Epithelial cell of alveolus of lung (primary cell): ENCODE measurements at places on chromosomes 1 and 21. TPM values are rescaled to one million over a fixed set of nuclear protein-coding genes. Genes with fewer than 3 reads are reported as not detected.

Gene PLEKHN1
- total RNA-seq, result 1.4 TPM in 1 of 2 replicates, not detected in the other

Gene OR2T3
- not detected in 2 replicates for total RNA-seq

Gene AMY1B
- not detected in 2 replicates for total RNA-seq

Gene CLCA1
- total RNA-seq, result not detected in 2 replicates

Gene DPT
- 0.24 and 0.78 TPM in 2 replicates for total RNA-seq

Gene ATP1A4
- total RNA-seq, result not detected in 2 replicates

Gene NLRP3
- 0.13 and 0.32 TPM in 2 replicates for total RNA-seq

Gene SPRR2F
- not detected in 2 replicates for total RNA-seq

Gene BTBD8
- total RNA-seq, result 3.9 and 4.9 TPM in 2 replicates

Gene BNIPL
- 0.13 and 2.3 TPM in 2 replicates for total RNA-seq

Gene SHE
- total RNA-seq, result 0.24 and 0.26 TPM in 2 replicates

Gene MRAP
- total RNA-seq, result not detected in 2 replicates

Gene USP48
- total RNA-seq, result 18.1 and 26.6 TPM in 2 replicates

Gene DCST1
- total RNA-seq, result not detected in 2 replicates

Gene S100A7
- total RNA-seq, result not detected in 2 replicates

Gene ANKRD65
- 3.1 and 4.1 TPM in 2 replicates for total RNA-seq

Gene ETV3
- total RNA-seq, result 12.5 and 16.8 TPM in 2 replicates

Gene CR1L
- not detected in 2 replicates for total RNA-seq

Gene NBPF8
- total RNA-seq, result 5.6 and 9.2 TPM in 2 replicates

Gene MAB21L3
- total RNA-seq, result not detected in 2 replicates

Gene SPATA21
- not detected in 2 replicates for total RNA-seq

Gene TMEM39B
- 7.0 and 10.5 TPM in 2 replicates for total RNA-seq
